HS-27A (cell line): ENCODE measurements at places on chromosomes 2 and 18.

DNA sequence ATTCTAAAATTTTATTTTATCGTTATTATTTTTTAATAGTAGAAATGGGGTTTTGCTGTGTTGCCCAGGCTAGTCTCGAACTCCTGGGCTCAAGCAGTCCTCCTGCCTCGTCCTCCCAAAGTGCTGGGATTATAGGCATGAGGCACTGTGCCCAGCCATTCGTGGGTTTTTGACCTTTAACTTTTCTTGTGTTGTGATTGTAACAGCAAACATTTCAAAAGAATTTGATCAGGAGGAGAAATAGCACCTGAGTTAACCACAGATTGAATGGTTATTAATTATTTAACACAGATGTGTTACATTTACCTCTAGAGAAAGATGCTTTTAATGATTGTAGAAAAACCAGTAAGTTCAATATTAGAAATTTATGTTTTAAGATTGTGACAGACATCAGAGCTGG lies 132.0 kb downstream of the HAUS1 start:
- no peak for DNase-seq

GRCh38 chr2:40371525-40372282 lies 80.2 kb downstream of the SLC8A1 start:
- DNase-seq = no peak

DNA sequence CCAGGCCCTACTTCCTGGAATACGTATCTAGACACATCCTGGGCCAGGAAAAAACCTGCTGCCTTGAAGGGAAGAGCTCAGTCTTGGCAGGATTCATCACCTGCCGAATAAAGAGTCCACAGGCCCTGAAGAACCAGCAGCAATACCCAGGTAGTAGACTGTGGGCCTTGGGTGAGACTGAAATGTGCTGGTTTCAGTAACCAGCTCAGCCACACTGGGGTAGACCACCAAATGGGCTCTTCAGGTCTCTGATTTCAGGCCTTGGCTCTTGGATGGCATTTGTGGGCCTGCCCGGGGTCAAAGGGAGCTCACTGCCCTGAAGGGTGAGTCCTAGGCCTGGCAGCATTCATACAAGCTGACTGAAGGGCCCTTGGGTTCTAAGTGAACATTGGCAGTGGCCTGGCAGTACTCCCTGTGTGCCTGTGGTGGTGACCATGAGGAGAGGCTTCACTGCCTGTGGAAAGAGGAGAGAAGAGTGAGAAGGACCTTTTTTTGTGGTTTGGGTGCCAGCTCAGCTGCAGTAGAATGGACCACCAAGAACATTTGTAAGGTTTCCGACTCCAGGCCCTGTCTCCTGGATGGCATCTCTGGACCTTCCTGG lies 175.1 kb downstream of the ANKRD30B start:
- no peak for DNase-seq

GRCh38 chr18:23683671-23684070 lies 5.6 kb upstream of the LAMA3 start:
- DNase-seq = no peak

GRCh38 chr2:198102856-198103255 lies 298.5 kb downstream of the PLCL1 start:
- DNase-seq = no peak
